ENCODE measurements at places on chromosomes 1 and 21. TPM values are rescaled to one million over a fixed set of nuclear protein-coding genes. Genes with fewer than 3 reads are reported as not detected.

Gene AMPD1
- not detected for total RNA-seq

DNA sequence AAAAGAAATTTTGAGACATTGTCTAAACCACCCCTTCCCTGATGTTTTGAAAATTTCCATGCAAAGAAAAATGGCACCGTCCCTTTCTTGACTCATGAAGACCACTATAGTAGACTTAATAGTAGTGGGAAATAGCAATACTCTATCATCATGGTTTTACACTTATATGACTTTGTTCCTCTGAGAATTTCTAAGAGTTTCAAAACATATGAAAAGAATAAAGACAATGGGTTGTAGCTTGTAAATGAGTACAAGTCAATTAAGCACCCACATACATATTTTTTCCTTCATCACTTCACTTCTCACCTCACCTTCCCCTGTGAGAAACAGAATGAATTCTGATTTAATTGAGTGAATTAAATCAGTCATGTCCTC is 151.7 kb downstream of the LYPLAL1 start:
- no peak for DNase-seq

DNA sequence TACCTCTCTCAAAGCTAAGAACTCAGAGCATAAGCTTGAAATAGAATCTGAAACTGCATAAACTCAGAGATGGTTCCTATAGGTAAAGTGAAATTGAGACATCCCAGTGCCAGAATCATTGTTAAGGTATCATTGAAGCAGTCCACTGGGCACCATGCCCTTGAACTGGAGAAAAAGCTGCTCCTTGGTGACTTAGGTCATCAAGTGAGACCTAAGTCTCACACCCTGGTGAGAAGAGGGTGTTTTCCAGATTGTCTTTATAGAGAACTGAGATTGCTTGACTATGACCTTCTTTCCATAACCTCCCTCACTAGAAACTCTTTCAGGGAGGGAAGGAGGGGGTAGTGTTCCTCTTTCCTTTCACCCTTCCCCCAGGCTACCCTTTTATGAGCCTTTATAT is 9.4 kb upstream of the ATP6V1G3 start:
- DNase-seq: no peak

Gene KCNN3
- 0.02 TPM for total RNA-seq

Gene FLG2
- not detected for total RNA-seq

DNA sequence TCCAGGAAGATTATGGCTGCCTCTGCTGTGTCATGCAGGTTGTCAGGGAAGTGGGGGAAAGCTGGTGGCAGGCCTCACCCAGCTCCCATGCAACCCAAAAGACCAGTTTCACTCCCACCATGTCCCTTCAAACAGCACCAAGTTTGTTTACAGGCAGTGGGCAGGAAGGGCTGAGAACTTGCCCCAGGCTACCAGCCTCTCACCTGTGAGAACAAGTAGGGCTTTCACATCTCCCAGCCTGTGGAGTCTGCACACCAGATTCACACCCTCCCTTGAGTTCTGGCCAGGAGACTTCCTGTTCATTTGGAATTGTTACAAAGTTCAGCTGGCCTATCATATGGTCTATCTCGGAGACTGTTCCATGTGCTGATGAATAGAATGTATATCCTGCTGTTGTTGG is 27.8 kb downstream of the RPAP2 start:
- DNase-seq: no peak

GRCh38 chr1:209041927-209042326 is 541.6 kb upstream of the CAMK1G start:
- DNase-seq: no peak

Gene NHLH1
- 0.35 TPM for total RNA-seq

DNA sequence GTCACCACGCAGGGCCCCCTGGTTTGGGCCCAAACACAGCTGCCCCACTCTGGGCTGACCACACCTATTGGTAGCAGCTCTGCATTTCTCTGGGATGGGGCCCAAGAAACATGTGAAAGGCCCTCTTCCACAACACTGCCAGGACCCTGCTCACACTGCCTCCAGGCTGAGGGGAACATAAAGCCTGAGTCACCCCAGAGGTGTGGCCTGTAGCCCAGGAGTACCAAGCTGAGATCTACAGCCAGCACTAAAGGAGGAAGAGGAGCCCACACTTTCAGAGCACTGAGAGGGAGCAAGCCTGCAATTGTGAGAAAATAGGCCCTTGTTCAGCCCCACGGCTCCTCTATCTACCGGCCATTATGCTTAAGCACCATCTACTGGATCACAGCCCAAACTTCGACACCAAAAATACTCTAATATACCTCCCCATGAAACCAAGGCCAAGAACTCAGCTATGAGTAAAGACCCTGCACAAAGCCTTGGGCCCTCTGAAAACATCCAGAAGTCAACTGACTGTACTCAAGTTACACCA is 14.4 kb upstream of the OR2T10 start:
- no peak for DNase-seq

DNA sequence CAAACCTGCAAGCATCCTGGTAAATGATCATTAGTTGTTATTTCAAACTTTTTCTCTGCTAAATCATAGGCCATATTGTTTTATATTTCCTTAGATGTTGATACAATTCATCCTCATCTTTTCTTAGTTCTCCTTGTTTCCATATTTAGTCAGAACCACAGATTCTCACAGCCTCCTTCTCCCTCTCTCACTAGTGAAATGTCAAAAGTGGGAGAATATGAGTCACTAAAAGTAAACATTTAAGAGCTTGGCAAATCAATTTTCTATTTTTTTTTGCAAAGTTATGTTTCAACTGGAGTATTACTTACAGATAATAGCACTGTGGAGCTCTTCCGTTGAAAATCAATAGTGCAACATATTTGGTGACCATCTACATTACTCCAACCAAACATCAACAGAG is 308.8 kb downstream of the COL11A1 start:
- DNase-seq: no peak

DNA sequence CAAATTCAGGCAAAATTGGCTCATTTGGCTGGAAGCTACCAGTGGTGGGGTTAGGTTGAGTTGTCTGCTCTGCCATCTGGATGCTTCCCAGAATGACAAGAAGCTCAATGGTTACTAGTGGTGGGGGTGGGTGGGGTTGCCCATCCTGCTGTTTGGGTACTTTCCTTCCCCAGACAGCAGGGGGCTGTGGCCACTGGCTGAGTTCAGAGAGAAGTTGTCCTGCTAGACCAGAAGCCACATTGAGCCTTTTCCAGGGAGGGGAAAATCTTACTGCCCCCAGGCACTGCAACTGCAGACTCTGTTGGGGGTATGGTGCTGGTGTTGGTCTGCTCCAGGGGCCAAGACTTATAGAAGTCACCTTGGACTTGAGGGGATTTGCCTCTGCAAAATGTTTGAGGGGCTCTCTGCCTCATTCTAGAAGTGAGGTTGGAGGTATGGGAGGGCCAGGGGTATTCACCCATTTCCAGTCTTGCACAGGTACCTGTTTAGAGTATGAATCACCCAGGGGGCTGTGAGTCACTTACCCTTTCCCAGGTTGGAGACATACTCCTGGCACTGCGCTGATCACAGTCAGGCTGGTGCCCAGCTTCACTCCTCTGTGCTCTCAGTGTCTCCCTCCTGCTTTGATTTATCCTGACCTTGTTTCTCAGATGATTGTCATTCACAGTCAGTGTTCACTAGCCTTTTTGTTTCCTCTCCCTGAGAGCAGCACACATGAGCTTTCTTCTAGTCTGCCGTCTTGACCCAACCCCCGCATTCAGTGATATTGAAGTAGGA is 89.1 kb upstream of the NEGR1 start:
- DNase-seq: no peak

DNA sequence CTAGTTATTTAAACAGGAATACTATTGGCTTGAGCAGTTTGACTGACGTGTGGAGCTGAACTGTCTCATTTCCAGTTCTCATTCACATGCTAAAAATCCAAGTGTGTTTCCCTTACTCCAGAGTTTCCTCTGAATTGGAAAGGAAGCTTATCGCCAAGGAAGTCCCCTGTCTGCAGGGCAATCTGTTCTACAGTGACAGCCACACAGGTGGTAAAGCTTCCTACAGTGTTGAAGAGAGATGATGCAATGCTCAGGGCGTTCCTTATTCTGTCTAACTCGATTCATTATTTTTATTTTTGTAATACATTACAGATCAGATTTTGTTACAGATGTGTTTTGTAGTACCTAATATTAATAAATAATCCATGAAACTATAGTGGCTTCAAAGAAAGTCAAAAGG is 41.3 kb downstream of the ADAMTS5 start:
- DNase-seq: no peak

DNA sequence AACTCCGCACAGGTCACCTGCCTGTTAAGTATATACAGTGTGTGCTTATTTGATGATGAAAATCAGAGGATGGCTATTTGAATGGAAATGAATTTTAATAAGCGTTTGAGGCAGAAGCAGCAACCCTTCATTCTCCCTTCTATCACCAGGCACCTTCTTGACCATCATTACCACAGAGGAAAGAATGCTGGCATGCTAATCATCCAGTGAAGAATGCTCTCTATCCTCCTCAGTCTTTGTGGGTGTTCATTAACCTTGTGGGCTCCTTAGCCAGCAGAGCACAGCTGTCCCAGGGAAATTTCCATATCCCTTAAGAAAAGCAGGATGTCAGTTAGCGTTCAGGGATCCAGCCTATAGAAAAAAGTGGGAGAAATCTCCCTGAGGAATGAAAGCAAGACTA is 428.0 kb upstream of the CAMK1G start:
- DNase-seq: no peak

DNA sequence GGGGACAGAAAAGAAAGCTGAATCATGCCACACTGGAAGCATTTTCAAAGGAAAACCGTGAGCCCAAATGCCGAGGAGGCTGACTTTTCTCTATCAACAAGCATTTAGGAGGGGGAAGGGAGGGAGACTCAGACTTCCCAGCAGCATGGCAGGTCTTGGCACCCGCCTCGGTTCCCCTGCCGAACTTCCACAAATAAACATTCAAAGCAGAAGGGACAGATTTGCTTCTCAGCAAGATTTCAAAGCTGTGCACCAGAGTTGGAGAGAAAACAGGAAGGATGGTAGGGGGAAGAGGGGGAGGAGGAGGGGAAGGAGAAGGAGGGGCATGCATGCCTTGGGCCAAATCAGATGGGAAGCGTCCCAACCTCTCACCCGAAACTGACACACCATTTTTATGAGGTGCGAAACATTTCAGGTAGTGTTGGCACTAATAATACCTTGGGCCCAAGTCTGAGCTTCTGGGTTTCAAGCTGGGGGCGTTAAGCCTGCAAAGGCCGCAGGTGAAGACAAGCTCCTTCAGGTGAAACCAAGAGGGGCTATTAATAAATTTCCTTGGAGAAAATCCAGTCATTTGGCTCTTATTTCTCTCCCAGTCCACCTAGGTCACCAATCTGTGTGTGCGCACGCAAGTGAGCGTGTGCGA is 26.4 kb downstream of the ABCA4 start:
- no peak for DNase-seq

Gene PPIH
- 93.7 TPM for total RNA-seq

Gene KRTAP6-1
- not detected for total RNA-seq

Gene SPATA1
- total RNA-seq: 6.1 TPM

Gene VAV3
- total RNA-seq: 4.5 TPM

Gene RIPPLY3
- total RNA-seq: 0.14 TPM

DNA sequence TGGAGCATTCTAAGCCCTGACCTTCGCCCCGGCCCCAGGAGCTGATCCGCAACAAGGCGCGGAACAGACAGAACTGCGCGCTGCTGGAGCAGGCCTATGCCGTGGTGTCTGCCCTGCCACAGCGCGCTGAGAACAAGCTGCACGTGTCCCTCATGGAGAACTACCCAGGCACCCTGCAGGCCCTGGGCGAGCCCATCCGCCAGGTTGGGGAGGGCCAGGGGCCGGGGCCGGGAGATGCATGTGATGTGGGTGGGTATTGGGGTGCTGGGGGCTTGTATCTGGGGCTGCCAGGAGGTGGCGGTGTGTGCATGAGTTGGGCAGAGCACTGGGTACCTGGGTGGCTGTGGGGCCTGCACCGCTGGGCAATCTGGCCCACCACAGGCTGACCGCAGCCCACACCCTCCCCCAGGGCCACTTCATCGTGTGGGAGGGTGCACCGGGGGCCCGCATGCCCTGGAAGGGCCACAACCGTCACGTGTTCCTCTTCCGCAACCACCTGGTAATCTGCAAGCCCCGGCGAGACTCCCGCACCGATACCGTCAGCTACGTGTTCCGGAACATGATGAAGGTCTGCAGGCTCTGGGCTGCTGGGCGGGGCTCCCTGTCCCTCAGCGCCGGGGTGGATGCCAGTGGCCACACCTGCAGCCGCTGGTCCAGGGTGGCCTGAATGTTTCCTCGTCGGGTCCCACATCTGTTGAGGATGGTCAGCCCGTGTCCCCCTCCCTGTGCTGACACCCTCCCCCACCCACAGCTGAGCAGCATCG is 65.8 kb downstream of the TRIM11 start:
- DNase-seq: no peak

DNA sequence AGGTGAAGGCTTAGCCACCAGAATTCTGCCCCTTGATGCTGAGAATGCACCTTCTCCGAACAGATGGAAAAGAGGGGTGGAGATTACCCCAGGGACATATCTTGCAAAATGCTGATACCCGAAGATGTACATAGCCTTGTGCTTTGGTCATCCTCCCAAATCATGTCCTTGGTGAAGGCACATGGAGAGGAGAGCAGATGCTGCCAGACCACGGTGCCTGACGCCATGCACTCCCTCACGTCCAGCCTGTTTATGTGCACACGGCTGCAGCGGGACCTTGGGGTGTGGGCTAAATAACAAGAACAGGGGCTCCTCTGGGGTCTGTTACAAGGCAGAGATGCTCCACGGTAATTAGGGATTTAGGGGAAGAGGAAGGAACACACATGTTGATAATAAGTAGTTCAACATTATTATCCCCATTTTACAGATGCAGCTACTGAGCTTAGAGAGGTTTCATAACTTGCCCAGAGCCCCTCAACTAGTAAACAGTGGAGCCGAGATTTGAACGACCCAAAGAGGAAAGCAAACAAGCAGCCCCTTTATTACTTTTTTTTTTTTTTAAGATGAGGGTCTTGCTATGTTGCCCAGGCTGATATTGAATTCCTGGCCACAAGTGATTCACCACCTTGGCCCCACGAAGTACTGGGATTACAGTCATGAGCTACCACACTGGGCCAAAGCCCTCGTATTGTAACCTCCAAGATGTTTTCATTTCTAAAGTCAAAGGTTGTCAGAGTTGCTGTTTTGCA is 12.9 kb downstream of the EPHX1 start:
- DNase-seq: no peak

- DNase-seq: no peak
These were observed 65.2 kb downstream of the AGPAT3 start for GRCh38 chr21:43930074-43930847.

DNA sequence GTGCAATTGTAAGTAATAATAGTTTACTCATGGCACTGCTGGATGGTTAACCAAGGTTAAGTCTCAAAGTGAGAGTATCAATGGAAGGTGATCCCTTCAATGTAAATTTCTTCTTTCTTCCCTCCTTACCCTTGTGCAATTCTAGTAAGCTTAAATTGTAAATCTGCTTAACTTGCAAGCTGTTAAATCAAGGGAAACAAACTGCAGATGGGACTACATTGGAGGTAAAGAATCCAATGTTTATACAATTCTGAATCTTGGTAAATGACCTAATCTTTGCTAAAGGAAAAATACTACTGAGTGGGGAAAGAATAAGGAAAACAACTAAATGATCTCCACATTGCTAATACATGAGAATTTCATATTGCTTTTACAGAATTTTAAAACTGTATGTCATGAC is 6.7 kb upstream of the CD55 start:
- no peak for DNase-seq

- DNase-seq: no peak
These were observed 22.8 kb downstream of the RCOR3 start for GRCh38 chr1:211282023-211282373.

- no peak for DNase-seq
These were observed 11.2 kb upstream of the CAPN2 start for GRCh38 chr1:223700942-223701637.

GRCh38 chr1:113872219-113872935 is 865 bp upstream of the PTPN22 start:
- peak; percentile 57 for DNase-seq

Gene CDA
- not detected for total RNA-seq

Gene UROD
- total RNA-seq: 68.5 TPM

All from activated CD8-positive, alpha-beta memory T cell treated with anti-CD3 and anti-CD28 coated beads, Interleukin-2, amount 10 ng/mL, durations not matched to agents 7 days and 5 days (primary cell).